KG1 (cell line): ENCODE measurements at places on chromosomes 4 and X.
A peak's percentile ranks its signal among the peaks of the same experiment; 100 is the strongest.

GRCh38 chr4:4594285-4594920 is 52.6 kb upstream of the STX18 start:
- no peak for DNase-seq

DNA sequence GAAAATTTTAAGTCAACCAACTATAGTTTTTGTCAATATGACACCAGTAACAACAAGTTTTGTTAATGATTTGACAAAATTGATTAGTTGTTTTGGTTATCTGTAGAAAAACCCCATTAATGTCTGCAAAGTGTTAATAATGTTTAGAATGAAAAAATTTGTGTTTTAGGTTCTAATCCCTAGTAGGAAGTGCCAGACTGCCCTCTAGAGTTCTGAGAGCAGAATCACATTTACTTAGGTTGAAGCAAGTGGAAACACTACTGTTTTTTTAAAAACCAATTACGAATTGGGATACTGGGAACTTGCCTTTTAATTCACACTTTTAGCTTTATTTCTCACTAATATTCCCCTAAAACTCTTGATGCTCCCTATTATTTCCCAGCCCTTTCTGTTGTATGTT is 101.1 kb upstream of the CYLC1 start:
- no peak for DNase-seq

DNA sequence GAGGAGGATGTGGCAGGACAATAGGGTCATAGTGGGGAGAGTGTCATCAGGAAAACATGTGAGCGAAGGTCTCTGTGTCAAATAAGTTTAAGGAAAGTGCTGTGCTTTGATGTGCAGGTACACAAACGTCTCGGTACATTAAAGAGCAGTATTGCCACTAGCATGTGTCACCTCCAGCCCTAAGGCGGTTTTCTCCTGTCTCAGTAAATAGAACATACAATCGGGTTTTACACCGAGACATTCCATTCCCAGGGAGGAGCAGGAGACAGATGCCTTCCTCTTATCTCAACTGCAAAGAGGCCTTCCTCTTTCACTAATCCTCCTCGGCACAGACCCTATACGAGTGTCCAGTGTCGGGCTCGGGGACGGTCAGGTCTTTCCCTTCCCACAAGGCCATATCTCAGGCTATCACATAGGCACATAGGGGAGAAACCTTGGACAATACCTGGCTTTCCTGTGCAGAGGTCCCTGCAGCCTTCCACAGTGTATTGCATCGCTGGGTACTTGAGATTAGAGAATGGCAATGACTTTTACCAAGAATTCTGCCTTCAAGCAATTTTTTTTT is 684.5 kb downstream of the PDHA2 start:
- no peak for DNase-seq

DNA sequence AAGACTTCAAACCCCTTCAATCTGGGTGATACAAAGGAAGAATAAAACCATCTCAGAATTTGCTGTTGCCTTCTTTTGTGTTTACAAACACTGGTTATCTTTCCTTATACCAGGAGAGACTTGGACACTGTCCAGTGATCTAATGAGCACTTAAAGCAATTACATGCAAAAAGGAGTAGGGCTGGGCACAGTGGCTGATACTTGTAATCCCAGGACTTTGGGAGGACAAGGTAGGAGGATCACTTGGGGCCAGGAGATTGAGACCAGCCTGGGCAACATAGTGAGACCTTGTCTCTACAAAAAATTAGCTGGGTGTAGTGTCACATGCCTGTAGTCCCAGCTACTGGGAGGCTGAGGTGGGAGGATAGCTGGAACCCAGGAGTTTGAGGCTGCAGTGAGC is 95.7 kb upstream of the DRD5 start:
- DNase-seq, result no peak

GRCh38 chr4:180828455-180829018 is 1414.7 kb upstream of the TENM3 start:
- no peak for DNase-seq

- DNase-seq, result no peak
Observed at GRCh38 chrX:32155044-32155638, 1056.2 kb downstream of the DMD start.

DNA sequence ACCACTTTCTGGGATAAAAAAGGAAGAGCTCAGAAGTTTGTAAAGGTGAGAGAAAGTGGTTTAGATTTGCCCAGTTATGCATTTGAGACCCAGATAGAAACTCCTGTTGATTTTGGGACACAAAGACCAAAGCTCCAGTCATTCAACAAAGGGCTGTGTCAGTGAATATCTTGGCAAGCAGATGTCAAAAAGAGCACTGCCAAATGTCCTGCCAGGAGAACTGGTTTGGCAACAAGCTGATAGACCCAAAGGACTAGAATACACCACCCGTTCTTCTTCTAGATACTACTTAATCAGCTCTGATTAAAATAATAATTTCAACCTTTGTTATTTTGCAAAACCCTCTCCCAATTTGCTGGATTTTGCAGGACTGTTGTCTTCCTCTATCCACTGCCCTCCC is 121.4 kb downstream of the NHS start:
- no peak for DNase-seq

- no peak for DNase-seq
Observed at GRCh38 chr4:53010318-53010717, 148.2 kb downstream of the RASL11B start.

DNA sequence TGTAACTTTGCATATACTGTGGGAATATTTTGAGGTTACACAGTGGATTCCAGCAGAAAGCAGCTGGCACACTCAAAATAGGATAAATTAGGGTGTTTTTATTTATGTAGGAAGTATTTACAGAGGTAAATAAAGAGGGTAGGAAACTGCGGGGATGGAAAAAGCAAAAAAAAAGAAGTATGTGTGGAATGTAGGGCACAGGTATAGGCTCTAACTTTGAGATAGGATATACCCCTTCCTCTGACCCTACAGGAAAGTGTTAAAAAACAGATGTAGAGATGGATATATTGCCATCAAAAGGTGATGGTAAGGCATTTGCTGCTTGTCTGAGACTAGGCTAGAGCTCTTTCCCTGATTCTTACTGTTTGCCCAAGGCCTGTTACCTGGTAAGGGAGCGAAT is 173.1 kb upstream of the ANK2 start:
- DNase-seq, result no peak

- no peak for DNase-seq
Observed at GRCh38 chrX:12971282-12972003, 3.5 kb upstream of the TMSB4X start.

DNA sequence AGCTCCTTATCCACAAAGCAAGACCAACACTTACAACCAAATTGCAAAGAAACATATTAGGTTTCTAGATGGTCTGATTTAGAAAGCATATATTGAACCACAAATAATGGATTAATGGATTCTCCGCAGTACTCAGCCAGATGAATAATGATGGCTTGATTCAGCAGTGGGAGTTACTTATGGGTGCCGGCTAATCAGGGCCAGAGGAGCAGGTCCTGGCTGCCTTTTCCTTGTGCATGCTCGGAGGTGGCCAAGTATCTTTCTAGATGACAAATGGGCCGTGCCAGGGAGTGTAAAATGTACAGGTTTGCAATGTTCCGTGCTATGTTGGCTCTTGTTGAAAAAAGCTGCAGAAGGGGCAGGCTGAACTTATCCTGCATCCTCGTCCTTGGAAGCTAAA is 70.2 kb downstream of the VCX3A start:
- no peak for DNase-seq

DNA sequence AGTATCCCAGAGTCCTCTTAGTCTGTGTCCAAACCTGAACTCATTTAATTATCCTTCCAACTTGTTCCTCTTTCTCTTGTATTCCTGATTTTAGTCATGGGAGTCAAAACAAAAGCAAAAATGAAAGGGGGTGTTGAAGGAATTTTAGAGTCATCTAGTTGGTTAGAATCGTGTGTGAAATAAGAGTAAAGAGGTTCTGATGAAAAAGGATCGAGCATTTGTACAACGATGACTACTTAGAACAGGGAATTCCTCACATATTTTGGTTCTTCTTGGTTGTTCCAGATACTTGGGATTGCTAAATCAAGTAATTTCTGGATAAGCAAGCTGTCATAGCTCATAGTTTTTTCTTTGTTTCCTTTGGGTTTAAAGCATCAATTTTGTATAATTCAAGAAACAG is 194.4 kb downstream of the BCOR start:
- no peak for DNase-seq

DNA sequence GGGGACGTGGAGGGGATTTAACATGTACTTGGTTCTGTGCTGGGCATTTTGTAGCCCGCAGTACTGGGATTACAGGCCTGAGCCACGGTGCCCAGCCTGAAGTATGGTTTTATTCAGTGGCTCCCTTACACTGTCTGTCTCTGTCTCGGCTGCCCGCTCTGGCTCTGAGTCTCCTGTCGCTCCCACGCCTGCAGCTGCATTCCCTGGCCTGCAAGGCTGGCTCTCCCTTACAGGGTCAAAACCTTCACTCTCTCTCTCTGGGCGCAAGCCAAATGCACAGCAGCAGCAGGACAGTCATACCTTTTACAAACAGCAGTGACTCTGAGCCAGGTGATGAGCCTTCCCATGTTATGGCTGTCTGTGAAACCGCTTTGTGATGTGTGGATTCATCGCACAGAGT is 72.1 kb downstream of the HTRA3 start:
- DNase-seq, result no peak

DNA sequence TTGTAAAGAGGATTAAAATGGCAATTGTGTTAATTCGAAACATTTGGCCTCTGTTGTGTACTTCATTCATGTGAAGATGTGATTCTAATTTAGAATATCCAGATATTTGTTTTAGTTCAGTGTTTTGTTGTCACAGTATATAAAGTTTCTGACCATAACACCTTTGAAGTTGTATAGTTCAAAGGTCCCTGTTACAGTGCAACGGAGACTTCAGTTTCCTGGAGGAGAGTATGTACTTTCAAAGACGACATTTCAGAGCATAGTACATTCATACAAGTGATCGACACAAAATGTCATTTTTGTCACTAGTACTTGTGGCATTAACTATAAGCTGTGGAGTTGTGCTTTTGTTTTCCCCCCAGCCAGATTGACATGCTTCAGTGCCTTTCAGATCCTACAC is 372.8 kb upstream of the MAGEB2 start:
- no peak for DNase-seq

DNA sequence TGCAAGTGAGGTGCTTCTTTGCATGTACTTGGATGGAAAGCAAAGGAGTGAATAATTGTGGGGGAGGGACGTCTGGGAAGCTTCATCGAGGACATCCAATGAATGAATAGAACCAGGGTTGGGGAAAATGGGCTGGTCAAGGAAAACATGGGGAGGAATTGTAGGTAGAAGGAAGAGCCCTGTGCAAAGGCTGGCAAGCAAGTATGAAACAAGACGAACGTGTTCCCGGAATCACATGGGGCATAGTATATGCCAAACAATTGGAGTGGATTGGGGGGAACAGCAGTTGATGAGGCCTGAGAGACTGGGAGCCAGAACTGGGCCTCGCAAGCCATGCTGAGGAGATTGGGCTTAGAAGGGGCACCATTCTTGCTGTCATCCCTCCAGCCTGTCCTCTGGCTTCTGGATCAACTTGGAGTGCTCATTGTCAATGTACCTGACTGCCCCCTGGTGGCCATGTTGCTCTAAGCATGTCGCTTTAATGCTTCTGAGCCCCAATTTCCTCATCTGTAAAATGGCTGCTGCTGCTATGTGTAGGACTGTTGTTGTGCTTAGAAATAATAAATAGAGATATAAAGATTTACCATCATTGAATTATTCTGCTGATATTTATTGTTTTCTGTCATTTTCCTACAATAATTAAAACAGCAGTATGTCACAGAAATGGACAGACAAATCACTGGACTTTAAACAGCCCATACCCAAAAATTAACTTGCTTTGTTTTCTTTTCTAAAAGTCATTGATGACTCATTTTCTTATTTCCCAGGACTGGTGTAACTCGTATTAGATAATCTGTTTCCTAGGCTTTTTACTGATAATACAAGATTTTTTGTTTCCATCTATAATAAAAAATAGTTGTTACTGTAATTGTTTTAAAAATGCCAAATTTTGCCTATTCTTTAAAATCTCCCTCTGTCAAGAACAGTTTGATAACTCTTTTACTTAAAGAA is 66.4 kb downstream of the JADE3 start:
- peak; percentile 24 for DNase-seq

- no peak for DNase-seq
Observed at GRCh38 chr4:2649604-2650114, 106.5 kb downstream of the TNIP2 start.

GRCh38 chr4:68359508-68359907 is 9.6 kb upstream of the YTHDC1 start:
- DNase-seq, result no peak

DNA sequence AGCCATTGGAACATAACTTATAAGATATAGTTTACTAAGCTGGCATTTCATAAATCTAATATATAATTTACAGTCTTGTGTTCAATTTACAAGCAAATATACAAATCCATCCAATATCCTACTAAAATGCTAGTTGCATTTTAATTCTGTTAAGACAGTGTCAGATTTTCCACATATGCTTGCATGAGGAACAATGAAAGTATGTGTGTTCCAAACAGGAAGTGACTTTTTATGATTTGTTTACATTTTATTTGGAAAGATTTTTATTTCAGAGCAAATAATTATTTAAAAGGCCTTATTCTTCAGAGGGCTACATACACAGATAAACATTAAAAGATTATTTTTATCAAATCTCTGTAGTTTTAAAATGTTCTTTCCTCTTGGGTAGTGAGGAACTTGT is 130.1 kb downstream of the KLHL34 start:
- no peak for DNase-seq

DNA sequence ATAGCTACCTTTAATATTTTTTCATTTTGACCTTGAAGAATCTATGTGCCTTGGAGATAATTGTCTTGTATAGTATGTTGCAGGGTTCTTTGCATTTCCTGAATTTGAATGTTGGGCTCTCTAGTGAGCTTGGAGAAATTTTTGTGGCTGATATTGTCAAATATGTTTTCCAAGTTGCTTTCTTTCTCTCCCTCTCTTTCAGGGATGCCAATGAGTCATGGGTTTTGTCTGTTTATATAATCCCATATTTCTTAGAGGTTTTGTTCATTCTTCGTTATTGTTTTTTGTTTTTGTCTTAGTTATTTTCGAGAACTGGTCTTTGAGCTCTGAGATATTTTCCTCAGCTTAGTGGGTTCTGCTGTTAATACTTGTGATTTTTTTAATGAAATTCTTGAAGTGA is 20.7 kb downstream of the RAB40AL start:
- no peak for DNase-seq

DNA sequence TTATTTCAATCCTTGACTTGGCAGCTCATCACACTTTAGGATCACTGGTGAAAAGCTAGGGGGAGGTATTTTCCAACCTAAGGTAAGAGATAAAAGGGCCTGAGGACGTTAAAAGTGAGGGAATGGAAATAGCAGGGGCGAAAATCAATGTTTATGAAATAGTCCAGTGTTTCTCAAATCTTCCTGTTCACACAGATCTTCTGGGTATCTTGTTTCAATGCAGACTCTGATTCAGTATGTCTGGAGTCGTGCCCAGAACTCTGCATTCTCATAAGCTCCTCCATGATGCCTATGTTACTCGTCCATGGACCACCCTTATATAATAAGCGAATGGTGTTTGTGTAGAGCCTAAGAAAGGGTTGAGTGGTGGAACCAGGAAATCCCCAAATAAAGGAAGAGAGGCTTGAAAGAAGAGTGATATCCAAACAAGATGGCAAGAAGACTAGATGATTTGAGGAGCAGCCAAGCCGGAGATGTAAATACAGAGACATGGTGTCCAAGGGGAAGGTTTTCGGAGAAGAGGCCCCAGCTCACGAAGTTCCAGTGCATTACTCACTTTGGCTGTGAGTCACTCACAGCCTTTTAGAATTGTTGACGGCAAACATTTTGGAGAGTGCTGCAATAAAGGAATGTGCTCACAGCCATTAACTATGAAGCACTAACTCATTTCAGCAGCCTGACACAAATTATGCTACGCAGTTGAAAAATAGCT is 215.6 kb upstream of the PPARGC1A start:
- DNase-seq, result no peak
